ENCODE measurements at places on chromosomes 16 and 17. TPM values are rescaled to one million over a fixed set of nuclear protein-coding genes. Genes with fewer than 3 reads are reported as not detected.

Gene PLD2
- 25.1 TPM for total RNA-seq

Gene SLC12A3
- total RNA-seq = not detected

Gene KLHDC4
- 38.2 TPM for total RNA-seq

Gene TGFB1I1
- total RNA-seq = 44.8 TPM

Gene ZNF385C
- 0.24 TPM for total RNA-seq

Gene CDH1
- total RNA-seq = 4.2 TPM

Gene CES3
- 1.7 TPM for total RNA-seq

Gene KRT36
- total RNA-seq = not detected

Gene DPEP3
- not detected for total RNA-seq

Gene PMM2
- 91.2 TPM for total RNA-seq

Gene CDYL2
- 0.33 TPM for total RNA-seq

Gene SRR
- 9.0 TPM for total RNA-seq

Gene SOST
- total RNA-seq = not detected

Gene FBXO39
- not detected for total RNA-seq

Gene HYDIN
- 0.52 TPM for total RNA-seq

Gene TBC1D3L
- 12.8 TPM for total RNA-seq

Gene BCAR1
- 76.5 TPM for total RNA-seq

Gene SEZ6L2
- 24.4 TPM for total RNA-seq

Gene PMFBP1
- total RNA-seq = 0.09 TPM

Gene ARHGDIG
- 2.9 TPM for total RNA-seq

Gene CDH15
- total RNA-seq = 0.19 TPM

Gene HOXB4
- total RNA-seq = 0.08 TPM

Gene ITGA3
- 429 TPM for total RNA-seq

Gene CYGB
- total RNA-seq = 0.81 TPM

Gene ARL5C
- not detected for total RNA-seq

Gene ABCA8
- total RNA-seq = 0.21 TPM

Gene CALB2
- 6.6 TPM for total RNA-seq

Gene RBFOX1
- not detected for total RNA-seq

Gene SPAG5
- 77.8 TPM for total RNA-seq

All from A549 treated with DMSO at 1 μM for 4 hours (cell line).